GM12878 (cell line): ENCODE measurements at places on chromosomes 2 and 18. TPM values are rescaled to one million over a fixed set of nuclear protein-coding genes. Genes with fewer than 3 reads are reported as not detected.

The MPP4 gene
- total RNA-seq: 0.13 TPM in 1 of 2 replicates, not detected in the other

The FIGN gene
- total RNA-seq: not detected in 2 replicates

The TMEM37 gene
- 0.16 and 0.44 TPM in 2 replicates for total RNA-seq

The ANKRD62 gene
- total RNA-seq: not detected in 2 replicates

The SNRNP27 gene
- total RNA-seq: 35.6 and 37.4 TPM in 2 replicates

The CCDC141 gene
- total RNA-seq: 9.6 and 12.5 TPM in 2 replicates

The ADGRF3 gene
- 2.8 and 3.1 TPM in 2 replicates for total RNA-seq

The UGT1A1 gene
- total RNA-seq: not detected in 2 replicates

The SERPINB11 gene
- total RNA-seq: not detected in 2 replicates

DNA sequence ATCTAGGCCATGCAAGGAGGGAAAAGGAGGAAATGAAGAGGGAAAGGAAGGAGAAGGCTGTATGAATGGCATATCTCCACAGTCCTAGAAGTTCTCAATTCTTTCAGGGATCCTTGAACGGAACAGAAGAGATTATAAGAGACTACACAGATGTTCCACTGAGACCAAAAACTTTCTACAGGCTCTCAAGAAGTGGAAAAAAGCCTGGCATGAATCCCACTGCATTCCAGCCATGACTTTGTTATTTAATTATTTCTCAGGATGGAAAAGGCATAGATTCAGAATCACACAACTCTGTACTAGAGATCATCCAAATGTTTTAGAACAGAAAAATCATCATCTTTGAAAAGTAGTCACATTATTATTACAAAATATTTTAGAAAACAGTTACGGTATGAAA, 131.7 kb upstream of the CDH20 start:
- H3K27me3 ChIP-seq: no peaks in the 10 kb centered on the region
- H3K4me1 ChIP-seq: no peaks in the 10 kb centered on the region

DNA sequence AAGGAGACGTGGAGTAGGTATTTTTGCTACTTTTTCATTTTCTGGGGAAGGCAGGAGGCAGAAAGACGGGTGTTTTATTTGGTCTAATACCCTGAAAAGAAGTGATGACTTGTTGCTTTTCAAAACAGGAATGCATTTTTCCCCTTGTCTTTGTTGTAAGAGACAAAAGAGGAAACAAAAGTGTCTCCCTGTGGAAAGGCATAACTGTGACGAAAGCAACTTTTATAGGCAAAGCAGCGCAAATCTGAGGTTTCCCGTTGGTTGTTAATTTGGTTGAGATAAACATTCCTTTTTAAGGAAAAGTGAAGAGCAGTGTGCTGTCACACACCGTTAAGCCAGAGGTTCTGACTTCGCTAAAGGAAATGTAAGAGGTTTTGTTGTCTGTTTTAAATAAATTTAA, 3.4 kb downstream of the FZD7 start:
- no peaks in the 10 kb centered on the region for H3K27me3 ChIP-seq
- H3K4me1 ChIP-seq: no peaks in the 10 kb centered on the region; the same call in 1 of the 2 replicates
- no peaks in the 10 kb centered on the region for H3K36me3 ChIP-seq
- no peak overlapping the region for H3K27ac ChIP-seq
- no peak for DNase-seq

GRCh38 chr2:189633392-189633811, 27.9 kb upstream of the ASNSD1 start:
- no peak overlapping the region for H3K27ac ChIP-seq
- H3K4me3 ChIP-seq: no peak overlapping the region
- no peaks in the 10 kb centered on the region for H3K36me3 ChIP-seq
- no peaks in the 10 kb centered on the region for H3K4me1 ChIP-seq
- no peak for DNase-seq

- no peak overlapping the region for H3K4me3 ChIP-seq
- no peak overlapping the region for H3K27ac ChIP-seq
- H3K36me3 ChIP-seq: no peaks in the 10 kb centered on the region
These were observed 44.1 kb upstream of the ZFP36L2 start for GRCh38 chr2:43270461-43270860.

GRCh38 chr2:172869861-172870260, 134.2 kb downstream of the RAPGEF4 start:
- H3K27me3 ChIP-seq: no peaks in the 10 kb centered on the region
- no peak for DNase-seq
- H3K4me1 ChIP-seq: no peaks in the 10 kb centered on the region
- H3K36me3 ChIP-seq: no peaks in the 10 kb centered on the region

DNA sequence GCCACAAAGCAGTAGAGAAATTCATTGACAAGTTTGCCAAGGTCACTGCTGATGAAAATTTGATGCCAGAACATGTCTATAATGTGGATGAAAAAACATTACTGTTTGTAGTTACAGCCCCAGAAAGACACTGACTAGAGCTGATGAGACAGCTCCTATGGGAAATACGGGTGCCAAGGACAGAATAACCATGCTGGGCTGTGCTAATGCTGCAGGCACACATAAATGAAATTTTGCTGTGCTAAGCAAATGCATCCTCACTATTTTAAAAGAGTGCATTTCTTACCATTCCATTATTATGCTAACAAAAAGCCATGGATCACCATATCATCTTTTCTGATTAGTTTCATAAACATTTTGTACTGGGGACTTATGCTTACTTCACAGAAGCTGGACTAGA, 208.2 kb downstream of the FHOD3 start:
- H3K4me1 ChIP-seq: no peaks in the 10 kb centered on the region
- H3K27me3 ChIP-seq: no peaks in the 10 kb centered on the region

DNA sequence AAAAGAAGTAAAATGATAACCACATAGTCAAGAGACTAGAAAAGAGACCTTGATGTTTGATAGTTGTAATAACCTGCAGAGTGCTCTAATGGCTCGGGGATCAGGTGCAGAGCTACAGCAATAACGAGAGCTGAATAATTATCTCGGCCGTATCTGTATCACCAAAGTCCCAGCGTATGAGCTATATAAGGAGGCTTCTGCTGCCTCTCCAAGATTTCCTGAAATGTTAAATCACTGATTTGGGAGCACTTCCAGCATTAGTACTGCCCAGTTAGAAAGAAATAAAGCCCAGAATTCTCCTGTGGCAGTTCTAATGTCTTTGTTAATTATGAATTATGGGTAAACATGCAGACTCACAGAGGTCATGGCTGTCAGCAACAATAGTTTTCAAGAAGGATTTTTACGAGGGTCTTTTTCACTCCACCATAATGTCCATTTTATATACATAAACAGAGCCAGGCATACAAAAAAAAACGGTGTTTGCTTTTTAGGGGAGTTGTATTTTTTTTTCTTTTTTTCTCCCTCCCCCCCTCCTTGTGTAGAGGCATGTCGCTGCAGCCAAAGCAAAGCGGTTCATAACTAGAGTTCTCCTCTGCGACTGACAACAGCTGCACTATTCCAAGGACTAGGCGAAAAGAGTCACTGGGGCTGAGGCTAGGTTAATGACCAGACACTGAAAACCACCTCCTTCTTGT, 168.3 kb upstream of the VRK2 start:
- H3K27ac ChIP-seq: peak overlapping the region; percentile 4
- no peaks in the 10 kb centered on the region for H3K27me3 ChIP-seq
- peaks cover 36% of the 10 kb centered on the region for H3K4me1 ChIP-seq
- peak overlapping the region; percentile 32; the same call in 1 of the 2 replicates for H3K4me3 ChIP-seq

GRCh38 chr2:50732796-50733195, 299.1 kb downstream of the NRXN1 start:
- H3K4me3 ChIP-seq: no peak overlapping the region
- DNase-seq: no peak
- no peak overlapping the region for H3K27ac ChIP-seq
- no peaks in the 10 kb centered on the region for H3K36me3 ChIP-seq
- H3K27me3 ChIP-seq: no peaks in the 10 kb centered on the region
- no peaks in the 10 kb centered on the region for H3K4me1 ChIP-seq

DNA sequence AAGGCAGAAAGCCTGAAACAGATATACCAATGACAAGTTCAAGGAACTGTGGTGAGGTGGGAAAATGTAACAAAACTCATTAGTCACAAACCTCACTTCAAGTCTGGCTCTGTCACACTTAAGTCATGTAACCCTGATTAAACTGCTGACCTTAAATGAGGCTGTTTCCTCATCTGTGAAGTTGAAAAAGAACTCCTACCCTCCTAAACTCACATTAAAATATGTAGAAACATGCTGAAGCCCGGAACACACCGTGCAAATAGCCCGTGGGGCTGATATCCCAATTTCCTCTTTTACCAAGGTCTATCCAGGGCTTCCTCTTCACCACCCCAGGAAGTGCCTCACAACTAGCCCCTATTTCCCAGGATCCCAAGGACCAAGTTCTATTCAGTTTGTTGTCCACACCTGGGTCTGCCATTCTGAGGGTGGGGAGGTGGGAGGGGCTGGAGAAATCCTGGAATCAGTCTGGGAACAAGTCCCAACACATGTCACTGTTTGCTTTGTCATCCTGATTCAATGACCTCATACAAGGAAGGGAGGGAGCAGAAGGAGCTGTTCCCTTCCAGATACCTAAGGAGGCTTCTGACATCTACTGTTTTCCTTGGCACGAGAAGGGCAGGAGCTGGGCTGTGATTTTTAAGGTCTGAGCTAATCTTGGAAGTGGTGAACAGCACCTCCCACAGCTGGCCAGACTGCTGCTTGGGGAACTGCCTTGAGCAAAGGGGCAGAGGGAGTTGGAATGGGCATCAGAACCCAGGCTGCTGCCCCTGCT, 42.3 kb downstream of the SLC4A1AP start:
- H3K27me3 ChIP-seq: no peaks in the 10 kb centered on the region
- DNase-seq: no peak
- H3K4me1 ChIP-seq: no peaks in the 10 kb centered on the region
- H3K36me3 ChIP-seq: no peaks in the 10 kb centered on the region
- H3K27ac ChIP-seq: no peak overlapping the region
- no peak overlapping the region for H3K4me3 ChIP-seq

GRCh38 chr2:212484563-212485080, 54.0 kb downstream of the ERBB4 start:
- H3K4me1 ChIP-seq: no peaks in the 10 kb centered on the region
- no peak for DNase-seq
- H3K4me3 ChIP-seq: no peak overlapping the region
- no peaks in the 10 kb centered on the region for H3K27me3 ChIP-seq
- H3K36me3 ChIP-seq: no peaks in the 10 kb centered on the region

GRCh38 chr2:108971661-108972566, 17.1 kb downstream of the EDAR start:
- no peaks in the 10 kb centered on the region for H3K4me1 ChIP-seq
- no peak overlapping the region for H3K27ac ChIP-seq
- no peaks in the 10 kb centered on the region; the same call in 1 of the 2 replicates for H3K27me3 ChIP-seq
- no peak overlapping the region for H3K4me3 ChIP-seq

DNA sequence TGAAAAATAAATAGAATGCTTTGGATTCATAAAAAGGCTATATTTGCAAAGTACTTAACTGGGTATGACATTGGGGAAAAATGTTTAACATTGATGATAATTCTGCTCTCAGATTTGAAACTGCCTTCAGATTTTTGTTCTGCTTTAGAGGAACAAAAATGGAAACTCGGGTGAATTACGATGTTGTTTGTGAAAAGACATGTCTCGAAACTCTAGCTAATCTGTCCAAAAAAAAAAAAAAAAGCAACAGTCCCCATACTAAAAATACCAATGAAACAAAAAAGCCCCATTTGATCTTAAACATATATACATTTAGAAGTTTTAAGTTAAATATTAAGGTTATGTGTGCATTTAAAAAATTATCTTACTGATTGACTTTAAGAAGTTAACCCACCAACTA, 3.0 kb downstream of the ZDBF2 start:
- no peaks in the 10 kb centered on the region for H3K4me1 ChIP-seq
- H3K36me3 ChIP-seq: no peaks in the 10 kb centered on the region
- peaks cover 7% of the 10 kb centered on the region; the same call in 1 of the 2 replicates for H3K27me3 ChIP-seq

- H3K4me3 ChIP-seq: no peak overlapping the region
- H3K36me3 ChIP-seq: no peaks in the 10 kb centered on the region
- H3K27me3 ChIP-seq: no peaks in the 10 kb centered on the region
- H3K4me1 ChIP-seq: no peaks in the 10 kb centered on the region
- DNase-seq: no peak
These were observed 96.2 kb upstream of the SNTG2 start for GRCh38 chr2:854460-854859.

DNA sequence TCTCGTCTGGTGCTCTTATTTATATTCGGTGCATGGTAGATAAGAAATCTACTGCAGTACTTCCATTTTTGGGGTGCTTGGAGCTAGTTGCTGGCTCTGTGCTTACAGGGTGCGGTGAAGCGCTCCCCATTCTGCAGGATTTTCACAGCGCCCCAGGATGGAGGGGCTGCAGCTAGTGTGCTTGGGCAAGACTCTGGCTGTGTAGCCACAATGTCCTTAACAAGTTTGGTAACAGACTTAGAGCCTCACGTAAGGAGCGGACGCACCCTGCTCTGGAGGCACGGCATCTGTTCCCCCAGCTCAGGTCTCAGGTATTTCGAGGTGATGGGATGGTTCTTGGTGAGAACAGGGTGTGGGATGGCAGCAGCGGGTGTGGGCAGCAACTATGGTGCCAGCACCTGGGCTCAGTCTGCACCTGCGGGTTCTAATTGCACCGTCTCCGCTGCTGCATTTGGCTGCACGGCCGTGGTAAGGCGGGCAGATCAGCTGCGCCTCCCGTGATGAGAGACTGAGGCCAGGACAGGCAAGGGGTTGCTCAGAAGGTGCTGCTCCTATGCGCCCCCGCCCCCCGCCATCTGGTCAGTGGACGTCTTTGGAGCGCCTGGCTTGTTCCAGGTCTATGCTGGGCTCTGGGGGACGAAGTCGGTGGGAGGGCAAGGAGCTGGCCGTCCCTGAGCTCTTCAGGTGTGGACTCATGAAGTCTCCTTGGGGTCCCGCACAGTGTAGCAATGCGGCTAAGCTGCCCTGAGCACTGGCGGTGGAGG, 20.1 kb upstream of the ALLC start:
- no peaks in the 10 kb centered on the region for H3K27me3 ChIP-seq
- H3K36me3 ChIP-seq: no peaks in the 10 kb centered on the region
- H3K27ac ChIP-seq: no peak overlapping the region

DNA sequence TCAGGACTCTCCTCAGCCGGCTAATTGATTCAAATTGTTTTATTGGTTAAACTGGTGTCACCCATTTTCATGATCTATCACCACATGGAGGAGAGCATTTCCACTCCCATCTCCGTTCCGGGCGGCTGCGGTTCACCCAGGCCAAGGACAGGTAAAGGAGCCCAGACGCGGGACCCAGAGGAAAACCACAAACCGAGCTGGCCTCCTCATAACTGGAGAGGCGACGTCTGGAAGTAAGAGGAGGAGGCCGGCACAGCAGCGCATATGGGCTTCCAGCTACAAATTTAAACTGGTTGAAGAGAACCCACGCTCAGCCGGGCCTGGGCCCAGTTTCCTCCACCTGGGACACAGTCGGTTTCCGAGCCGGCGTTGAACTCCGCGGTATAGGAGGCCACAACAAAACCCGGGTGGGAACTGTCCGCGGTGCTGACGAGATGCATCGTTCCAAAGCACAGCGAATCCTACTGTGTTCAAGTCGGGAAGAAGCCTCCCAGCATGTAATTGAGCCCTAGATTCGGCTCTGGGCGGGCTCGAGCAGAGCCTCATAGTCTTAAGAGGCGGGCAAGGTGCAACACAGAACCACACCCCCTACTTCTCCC, 3.0 kb upstream of the SKOR2 start:
- no peak overlapping the region for H3K4me3 ChIP-seq
- H3K4me1 ChIP-seq: no peaks in the 10 kb centered on the region
- no peak for DNase-seq

- no peak overlapping the region for H3K27ac ChIP-seq
- DNase-seq: no peak
- H3K4me3 ChIP-seq: no peak overlapping the region
- no peaks in the 10 kb centered on the region for H3K4me1 ChIP-seq
- H3K36me3 ChIP-seq: no peaks in the 10 kb centered on the region
These were observed 713.8 kb downstream of the NRXN1 start for GRCh38 chr2:50318147-50318546.

GRCh38 chr2:178908810-178909209, 101.6 kb upstream of the TTN start:
- no peak for DNase-seq
- H3K36me3 ChIP-seq: no peaks in the 10 kb centered on the region
- H3K27me3 ChIP-seq: no peaks in the 10 kb centered on the region
- H3K4me1 ChIP-seq: no peaks in the 10 kb centered on the region
- H3K4me3 ChIP-seq: no peak overlapping the region
